Naive thymus-derived CD8-positive, alpha-beta T cell (primary cell): ENCODE measurements at places on chromosomes 12 and 14. TPM values are rescaled to one million over a fixed set of nuclear protein-coding genes. Genes with fewer than 3 reads are reported as not detected.

DNA sequence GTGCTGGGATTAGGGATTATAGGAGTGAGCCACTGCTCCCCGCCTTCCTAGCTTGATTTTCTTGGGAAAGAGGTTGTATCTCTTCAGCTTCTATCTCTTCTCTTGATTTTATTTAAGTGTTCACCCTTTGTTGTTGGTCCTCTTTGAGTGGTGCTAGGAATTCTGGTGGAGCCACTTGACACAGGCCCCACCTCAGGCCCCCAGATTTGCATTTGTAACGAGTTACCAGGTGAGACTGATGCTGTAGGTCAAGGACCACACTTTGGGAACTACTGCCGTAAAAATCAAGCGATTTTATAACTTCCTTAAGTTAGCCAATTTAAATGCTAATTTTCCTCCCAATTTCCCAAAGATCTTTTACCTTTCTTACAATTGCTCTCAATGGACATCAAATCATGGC, 26.3 kb downstream of the SRGAP1 start:
- DNase-seq = no peak

GRCh38 chr12:5204271-5204670, 160.6 kb downstream of the KCNA5 start:
- DNase-seq = no peak

- DNase-seq = no peak
Observed at GRCh38 chr12:62250671-62251608, 9.3 kb upstream of the USP15 start.

DNA sequence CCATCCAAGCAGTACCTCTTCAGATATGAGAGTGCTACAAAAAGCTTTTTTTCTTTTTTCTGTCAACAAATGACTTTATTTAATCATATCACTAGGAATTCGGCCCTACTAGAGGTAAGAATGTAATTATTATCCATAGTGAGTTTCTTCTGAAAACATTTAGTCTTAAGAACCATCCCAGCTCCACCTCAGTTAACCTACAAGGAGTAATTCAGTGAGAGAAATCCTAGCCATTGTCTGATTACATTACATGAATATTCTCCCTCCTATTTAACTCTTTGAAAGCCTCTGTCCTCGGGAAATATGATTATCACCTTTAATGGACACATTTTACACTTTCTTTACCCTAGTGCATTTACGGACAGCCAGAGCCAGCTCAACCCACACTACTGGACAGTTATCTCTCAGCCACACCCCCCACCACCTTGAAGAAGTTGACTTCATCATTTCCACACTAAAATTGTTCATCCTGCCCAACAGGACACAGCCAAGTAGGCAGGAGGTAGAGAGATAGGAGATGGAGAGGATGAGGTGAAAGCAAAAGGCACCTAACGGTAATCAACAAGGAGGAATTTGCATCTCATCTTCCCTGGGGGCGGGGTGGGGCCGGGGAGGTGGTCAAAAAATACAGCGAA, 1.3 kb downstream of the PPFIA2 start:
- no peak for DNase-seq

DNA sequence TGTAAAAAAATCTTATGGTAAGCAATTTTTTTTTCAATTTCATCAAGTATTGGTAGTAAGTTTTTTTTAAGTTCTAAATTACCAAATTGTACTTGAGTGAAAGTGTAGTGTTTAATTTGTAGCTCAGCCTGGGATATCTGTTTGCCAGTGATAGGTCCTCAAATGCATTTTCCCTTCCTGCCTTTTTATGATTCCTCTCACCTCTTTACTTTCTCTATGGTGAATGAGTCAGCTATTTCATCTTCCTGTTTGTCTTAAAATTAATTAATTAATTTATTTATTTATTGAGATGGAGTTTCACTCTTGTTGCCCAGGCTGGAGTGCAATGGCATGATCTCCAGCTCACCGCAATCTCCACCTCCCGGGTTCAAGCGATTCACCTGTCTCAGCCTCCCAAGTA, 10.6 kb downstream of the SRP54 start:
- DNase-seq = no peak

DNA sequence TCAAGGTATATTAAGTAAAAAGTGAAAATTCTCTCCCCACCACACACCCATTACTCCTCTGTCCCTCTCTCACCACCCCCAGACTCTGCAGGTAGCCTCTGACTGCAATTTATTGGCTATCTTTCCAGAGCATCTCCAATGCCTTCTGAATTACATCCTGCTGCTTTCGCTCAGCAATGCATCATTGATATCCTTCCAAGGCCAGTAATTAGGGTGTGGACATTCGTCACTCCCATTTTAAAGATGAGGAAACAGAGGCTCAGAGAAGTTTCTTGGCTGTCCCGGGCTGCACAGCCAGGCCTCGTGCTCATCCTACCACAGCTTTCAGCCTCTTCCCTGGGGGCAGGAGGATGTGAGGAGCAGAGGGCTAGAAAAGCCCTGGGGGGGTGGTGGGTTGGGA, 23.6 kb upstream of the PGF start:
- DNase-seq = no peak

GRCh38 chr14:104968541-104969401, 9.4 kb downstream of the AHNAK2 start:
- DNase-seq = no peak

GRCh38 chr14:35406506-35407305, 2.2 kb upstream of the NFKBIA start:
- no peak for DNase-seq

ZFHX2 gene
- 0.23 TPM for polyA plus RNA-seq

KIF21A gene
- polyA plus RNA-seq = 2.8 TPM

CLEC14A gene
- polyA plus RNA-seq = not detected

TPH2 gene
- not detected for polyA plus RNA-seq

GARIN6 gene
- polyA plus RNA-seq = not detected

SMCO3 gene
- polyA plus RNA-seq = not detected

PPFIA2 gene
- polyA plus RNA-seq = not detected

TAS2R9 gene
- not detected for polyA plus RNA-seq

CCDC196 gene
- polyA plus RNA-seq = not detected

CLECL1 gene
- not detected for polyA plus RNA-seq

MORN3 gene
- 4.8 TPM for polyA plus RNA-seq

CPM gene
- not detected for polyA plus RNA-seq
